ENCODE measurements at places on chromosomes 3 and 15.
A peak's percentile ranks its signal among the peaks of the same experiment; 100 is the strongest.

GRCh38 chr3:40120806-40121205, 188.7 kb upstream of the EIF1B start:
- DNase-seq: peak; percentile 39

DNA sequence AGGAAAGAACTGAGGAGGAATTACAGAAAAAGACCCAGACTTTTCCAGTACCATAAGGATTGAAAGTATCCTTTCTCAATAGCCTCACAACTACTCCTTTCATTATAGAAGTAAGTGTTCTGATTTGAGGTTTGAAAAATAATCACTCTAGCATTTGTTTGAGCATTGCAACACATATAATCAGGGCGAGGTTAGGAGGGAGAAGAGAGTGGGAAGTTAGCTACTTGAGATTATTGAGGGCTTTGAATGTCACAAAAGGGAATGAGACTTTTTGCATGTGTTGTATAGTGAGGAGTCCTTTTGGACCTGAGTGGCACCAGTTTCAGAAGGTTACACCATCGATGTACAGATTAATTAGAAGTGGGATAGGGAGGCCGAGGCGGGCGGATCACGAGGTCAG, 65.2 kb upstream of the TNIK start:
- no peak for DNase-seq

DNA sequence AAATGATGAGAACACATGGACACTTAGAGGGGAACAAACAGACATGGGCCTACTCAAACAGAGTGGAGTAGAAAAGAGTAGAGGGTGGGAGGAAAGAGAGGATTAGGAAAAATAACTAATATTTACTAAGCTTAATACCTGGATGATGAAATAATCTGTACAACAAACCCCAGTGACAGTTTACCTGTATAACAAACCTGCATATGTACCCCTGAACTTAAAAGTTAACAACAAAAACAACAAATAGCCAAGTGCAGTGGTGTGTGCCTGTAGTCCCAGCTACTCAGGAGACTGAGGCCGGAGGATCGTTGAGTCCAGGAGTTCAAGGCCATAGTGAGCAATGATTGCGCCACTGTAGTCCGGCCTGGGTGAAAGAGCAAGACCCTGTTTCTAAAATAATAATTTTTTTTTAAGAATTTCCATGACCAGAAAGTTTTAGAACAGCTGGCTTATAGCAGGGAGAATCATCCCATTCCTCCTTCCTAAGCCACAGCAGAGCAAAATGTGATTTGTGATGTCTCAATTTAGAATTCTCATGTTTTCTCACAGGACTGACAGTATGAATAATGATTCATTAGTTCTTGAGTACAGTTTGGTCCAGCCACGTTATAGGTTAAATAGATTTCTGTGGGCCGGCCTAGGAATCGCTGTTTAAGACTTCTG, 150.0 kb downstream of the ZNF609 start:
- DNase-seq: no peak

DNA sequence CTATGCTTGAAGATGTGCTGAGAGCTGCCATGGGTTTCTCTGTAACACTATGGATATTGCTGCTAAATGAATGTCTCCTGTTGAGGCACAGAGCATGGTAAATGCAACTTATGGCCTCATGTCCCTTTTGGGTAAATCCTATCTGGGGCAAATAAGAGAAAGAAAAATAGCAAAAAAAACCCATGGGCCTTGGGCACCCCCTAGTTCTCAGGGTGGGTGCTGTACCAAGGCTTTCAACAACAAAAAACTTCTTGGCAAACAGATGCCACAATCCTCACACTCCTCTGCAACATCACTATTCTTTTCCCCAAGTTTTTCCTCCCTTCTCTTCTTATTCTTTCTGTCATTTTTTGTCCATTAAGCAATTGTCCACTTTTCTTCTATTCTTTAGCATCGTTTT, 340.1 kb upstream of the ROBO2 start:
- DNase-seq: no peak

DNA sequence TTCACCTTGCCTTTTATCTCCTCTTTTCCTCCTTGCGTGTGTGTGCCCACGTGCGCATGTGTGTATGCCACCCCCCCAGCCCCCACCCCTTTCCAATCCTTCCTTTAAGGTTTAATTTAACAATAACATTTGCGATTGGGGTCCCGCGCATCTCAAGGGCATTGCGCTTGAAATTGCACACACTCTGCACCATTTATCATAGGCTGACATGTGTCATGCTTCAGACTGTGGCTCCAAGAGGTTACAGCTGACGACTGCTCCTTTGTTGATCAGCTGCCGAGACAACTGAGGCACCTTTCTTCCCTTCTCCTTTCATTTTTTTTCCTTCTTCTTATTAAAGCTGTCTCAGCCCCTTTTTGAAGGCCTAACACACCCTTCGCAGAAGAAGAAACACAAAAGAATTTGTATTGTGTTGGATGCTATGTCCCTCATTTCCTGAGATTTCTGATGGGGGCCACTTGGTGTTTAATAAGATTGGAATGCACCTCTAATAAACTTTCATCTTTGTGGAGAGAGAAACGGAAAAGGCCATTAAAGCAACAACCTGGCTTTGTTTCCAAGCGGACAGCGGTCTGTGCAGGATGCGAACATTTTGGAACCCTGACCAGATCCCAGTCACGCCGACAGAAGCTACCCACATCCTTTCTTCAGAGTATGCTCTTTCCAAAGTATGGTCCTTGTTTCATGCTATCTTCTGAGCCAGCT, 470.1 kb downstream of the MCTP2 start:
- no peak for DNase-seq

DNA sequence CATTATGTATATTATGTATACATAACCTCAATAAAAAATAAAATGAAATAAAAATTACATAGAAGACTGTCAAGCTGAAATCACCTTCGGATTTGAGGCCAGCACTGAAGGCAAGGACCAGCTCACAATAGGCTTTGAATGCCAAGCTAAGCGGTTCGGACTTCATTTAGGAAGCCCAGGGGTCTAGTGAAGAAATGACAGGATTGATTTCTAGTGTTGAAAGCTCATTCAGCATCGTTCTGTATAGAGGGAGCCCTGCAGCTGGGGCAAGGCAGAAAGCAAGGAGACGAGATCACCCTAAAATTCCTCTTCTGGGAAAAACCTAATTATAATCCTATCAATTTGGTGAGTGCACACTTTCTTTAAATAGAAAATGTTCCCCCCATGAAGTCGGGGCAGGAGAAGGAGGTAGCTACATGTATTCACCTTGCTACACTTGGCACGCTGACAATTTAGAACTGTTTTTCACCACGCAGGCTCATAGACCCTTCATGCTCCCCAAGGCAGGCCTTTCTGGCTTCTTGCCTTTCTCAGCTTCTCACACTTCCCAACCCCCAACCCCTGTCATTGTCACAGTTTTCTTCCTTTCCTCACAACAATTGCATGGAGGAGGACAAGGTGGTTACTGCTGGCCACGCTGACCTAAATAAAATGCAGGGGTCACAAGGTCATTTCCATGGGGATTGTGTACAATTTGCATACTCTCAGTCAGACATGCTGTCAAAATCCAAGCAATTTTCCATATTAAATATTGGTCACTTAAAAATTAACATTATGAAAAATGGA, 44.4 kb upstream of the SSR3 start:
- DNase-seq: no peak

GRCh38 chr15:62413786-62414185, 248.7 kb upstream of the C2CD4B start:
- DNase-seq: no peak

- DNase-seq: no peak
Observed at GRCh38 chr3:124401843-124402242, 328.4 kb upstream of the UMPS start.

- no peak for DNase-seq
Observed at GRCh38 chr3:61914276-61914675, 352.9 kb downstream of the PTPRG start.

- no peak for DNase-seq
Observed at GRCh38 chr3:185852635-185853034, 27.8 kb upstream of the IGF2BP2 start.

- DNase-seq: no peak
Observed at GRCh38 chr3:142356818-142357217, 91.0 kb downstream of the XRN1 start.

DNA sequence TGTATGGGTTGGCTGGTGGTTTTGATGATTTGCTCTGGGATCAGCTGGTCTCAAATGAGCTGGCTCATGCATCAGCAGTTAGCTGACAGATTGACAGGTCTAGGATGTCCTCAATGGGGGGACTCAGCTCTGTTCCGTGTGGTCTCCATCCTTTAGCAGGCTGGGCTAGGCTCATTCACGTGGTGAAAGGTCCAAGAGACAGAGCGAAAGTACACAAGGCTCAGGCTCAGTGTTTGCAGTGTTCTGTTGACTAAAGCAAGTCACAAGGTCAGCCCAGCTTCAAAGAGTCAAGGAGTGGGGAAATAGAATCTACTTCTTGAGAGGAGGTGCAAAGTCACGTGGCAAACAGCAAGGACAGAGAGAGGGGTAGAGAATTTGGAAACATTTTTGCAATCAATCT, 126.5 kb upstream of the CMC1 start:
- no peak for DNase-seq

DNA sequence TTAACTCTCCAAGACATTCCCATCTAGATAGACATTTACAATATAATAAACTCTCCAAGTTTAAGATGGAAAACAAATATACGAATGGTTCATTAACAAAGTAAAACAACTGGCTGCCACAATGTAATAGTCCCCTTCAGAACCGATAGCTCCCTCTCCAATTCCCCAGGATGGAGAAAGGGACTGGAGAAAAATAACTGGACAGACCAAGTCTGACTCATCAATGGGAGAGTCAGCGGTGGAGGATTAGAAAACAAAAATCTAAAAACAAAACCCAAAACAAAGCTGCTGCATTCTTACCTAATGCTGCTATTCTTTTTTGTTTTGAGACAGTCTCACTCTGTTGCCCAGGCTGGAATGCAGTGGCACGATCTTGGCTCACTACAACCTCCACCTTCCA, 468.1 kb downstream of the SHQ1 start:
- peak; percentile 11 for DNase-seq

- no peak for DNase-seq
Observed at GRCh38 chr3:187802928-187803259, 57.6 kb upstream of the BCL6 start.

DNA sequence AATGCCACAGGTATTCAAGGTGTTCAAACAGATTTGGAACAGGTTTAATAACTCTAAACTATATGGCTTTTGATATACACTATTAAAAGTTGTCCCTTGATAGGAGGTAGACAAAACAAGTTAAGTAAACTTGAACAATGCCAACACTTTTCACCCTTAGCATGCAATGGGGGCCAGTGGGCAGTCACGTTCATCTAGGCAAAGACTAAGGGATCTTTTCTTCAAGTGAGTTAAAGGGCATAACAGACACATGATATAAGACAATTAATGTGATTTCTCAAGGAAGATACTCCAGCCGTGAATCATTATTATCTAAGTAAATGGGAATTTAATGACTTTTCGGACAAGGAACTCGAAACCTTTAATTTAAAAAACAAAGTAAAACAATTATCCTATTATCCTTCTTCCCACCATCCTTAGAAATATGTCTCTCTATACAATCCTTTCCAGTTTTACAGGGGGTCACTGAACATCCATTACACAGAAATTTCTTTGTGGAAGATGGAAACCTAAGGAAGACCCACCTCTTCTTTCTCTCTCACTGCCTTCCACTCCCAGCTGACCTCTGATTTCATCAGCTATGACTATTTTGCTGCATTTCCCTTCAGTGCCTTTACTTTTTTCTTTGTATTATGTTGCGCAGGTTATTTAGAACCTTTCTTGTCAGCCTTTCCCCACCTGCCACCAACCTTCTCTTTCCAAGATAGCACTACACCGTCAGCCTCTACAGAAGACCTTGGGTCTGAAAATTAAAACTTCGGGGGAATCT, 1.5 kb downstream of the CLDN1 start:
- DNase-seq: no peak

GRCh38 chr3:1375145-1375544, 282.3 kb downstream of the CNTN6 start:
- no peak for DNase-seq

DNA sequence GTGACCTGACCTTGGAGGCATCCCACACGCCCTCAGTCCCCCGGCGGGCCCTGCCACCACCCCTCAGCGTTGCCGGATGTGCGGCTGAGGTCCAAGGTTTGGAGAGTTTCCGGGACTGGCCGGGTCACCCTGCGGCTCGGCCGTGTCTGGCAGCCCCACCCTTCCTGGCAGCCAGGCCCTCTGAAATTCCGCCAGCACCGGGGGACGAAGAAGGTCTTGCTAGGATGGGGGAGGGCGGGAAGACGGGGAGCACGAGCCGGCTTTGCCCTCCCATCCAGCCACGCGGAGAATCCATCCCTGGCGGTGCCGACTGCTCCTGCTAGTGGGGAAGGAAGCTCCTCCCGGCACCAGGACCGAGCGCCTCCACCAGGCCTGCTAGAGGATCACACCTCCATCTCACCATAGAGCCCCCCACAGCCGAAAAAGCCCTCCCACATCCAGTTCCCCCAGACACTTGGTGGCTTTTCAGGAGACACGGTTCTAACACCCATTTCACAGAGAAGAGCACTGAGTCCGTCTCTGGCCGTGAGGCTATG, 81.5 kb downstream of the CPN2 start:
- no peak for DNase-seq

DNA sequence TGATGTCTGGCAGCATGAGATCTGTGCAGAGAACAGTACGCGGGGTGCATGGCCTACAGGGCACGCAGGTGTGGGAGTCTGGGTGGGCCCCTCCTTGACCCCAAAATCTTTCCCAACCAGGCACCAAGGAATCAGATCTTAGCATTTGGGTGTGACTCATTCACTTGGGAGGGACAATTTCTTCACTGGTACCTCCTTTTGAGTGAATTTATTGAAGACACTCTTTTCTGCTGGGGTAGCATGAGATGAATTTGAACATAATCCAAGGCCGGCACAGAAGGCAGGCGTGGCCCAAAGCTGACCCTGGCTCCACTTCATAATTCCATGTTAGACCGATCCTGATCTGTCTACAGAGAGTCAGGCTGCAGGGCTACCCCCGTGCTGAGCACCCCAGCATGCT, 30.6 kb upstream of the CDV3 start:
- DNase-seq: no peak

DNA sequence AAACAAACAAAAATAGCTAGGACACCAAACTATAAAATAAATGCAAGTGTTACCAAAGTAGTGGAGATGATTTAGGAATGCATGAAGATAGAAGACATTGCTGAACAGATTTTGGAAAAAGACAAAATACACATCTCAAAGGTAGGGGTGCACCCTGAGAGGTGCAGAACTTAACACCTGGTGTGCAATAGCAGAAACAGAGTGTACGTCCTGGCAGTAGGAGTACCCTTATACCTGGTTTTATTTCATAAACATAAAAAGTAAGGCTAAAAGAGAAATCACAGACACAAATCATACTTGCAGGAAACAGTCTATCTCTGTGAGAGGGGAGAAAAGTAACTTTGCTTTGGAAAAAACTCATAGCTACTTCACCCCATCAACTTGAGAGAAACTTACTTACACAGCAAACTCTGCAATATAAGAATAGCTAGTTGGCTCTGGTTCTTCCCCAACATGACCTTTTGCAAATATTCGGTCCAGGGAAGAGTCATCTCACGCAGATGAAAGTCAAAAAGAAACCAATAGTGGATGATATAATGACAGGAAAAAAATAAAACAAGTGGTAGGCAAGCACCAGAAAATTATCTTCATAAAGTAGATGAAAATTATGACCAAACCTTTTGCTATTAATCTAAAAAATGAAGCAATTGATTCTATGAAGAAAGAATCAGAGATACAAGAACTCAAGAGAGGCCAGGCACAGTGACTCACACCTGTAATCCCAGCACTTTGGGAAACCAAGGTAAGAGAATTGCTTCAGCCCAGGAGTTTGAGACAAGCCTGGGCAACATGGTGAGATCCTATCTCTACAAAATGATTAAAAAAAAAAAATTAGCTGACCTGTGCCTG, 108.9 kb upstream of the BNIP2 start:
- DNase-seq: no peak

All from HS-5 (cell line).